ENCODE measurements at places on chromosomes 5 and 9.

- no peak for DNase-seq
Observed at GRCh38 chr5:38607930-38608564, 51.6 kb upstream of the LIFR start.

- no peak for DNase-seq
Observed at GRCh38 chr5:39605145-39605544, 180.4 kb upstream of the DAB2 start.

GRCh38 chr5:115948091-115948534, 14.2 kb upstream of the LVRN start:
- DNase-seq, result no peak

DNA sequence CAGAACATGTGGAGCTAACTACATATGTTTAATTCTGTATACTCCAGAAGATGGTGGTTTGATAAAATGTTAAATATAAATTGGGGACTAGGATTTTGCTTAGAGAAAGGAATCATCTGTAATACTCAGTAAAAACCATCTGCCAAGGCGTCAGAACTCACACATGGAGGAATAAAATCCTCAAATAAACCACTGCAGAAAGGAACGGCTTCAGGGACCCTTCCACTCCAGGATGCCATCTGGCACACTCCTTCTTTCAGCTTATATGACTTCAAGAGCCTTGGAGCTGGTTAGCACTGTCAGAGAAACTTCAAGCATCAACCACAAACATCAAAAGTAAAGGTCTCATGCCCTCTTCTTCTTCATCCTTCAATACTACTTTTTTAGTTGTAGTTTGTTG, 360.6 kb downstream of the PLK2 start:
- DNase-seq, result no peak

GRCh38 chr9:4375424-4376200, 75.7 kb upstream of the GLIS3 start:
- no peak for DNase-seq

DNA sequence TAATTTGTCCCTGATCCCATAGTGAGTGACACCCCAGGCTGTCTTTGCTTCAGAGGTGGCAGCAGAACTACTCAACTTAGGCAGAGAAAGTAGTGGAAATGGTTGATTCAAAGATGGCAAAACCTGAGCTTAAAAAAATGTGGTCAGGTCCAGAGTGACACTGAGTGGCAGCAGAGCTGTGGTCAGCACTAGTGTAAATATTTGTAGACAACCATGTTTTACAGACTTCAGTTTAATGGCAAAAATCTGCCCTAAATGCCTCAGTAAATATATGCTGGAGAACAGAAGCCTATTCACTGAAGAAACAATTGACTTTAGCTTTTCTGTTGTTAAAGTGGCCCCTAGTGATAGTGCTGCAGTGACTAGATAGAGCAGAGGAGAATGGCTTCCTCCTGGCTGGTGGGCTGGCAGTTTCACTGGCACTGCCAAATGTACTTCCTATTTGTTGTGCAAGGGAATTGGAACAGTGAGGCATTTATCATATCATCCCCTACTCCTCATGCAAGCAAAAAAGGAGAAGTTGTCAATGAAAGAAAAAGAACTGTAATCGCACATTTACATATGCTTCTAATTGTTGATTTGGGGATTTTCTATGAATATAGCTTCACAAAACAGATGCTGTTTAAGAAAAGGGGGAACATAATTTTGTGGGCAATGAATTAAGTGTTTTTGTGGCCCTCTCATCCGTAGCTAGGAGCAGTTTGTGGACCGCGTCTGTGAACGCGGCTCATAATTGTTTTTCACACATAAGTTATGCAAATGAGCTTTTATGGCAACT, 12.0 kb downstream of the PBX3 start:
- no peak for DNase-seq

- no peak for DNase-seq
Observed at GRCh38 chr5:73694089-73694488, 68.1 kb downstream of the ARHGEF28 start.

DNA sequence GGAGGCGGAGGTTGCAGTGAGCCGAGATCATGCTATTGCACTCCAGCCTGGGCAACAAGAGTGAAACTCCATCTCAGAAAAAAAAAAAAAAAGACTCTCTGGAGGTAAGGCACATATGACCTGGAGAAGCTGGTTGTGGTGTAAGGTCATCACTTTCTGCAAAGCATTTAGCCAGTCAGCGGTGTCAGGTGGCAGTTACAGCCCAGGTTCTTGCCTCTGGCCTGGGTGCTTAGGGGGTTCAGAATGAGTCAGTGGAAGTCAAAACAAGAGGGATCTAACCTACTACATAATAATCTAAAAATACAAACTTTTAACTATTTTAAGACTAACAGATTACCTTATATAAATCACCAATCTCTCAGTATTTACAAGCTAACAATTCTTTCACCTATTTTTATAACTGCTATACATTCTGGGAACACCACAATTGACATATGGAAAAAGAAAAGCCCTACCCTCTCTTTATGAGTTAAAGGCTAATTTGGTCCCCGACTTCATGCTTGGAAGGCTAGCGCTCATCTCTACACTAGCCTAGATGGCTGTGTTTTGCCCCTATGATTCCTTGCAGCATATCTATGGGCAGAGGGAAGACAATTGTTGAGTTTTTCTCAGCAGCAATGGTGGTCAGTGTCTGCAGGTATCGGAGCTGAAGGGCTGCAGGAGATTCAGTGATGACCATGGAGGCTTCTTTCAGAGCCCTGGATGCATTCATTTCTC, 29.2 kb downstream of the STOM start:
- no peak for DNase-seq

DNA sequence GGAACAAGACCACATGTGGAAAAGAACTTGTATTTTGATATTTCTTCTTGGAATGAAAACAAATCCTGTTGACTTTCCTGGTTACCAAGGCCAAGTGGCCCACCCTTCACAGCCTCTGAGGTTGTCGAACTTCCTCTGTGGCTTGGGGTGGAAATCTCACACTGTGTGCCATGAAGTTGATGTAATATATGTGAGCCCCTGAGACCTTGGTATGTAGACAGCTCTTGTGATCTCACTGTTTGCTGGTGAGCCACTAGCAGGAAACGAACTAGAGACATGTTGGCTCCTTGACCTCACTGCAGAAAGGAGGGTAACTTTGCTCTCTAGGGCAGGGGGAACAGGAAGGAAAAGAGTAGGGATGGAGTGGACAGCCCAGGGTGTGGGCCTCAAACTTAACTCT, 159.4 kb downstream of the ARHGAP26 start:
- DNase-seq, result no peak

Data from stimulated activated CD4-positive, alpha-beta T cell treated with anti-CD3 and anti-CD28 coated beads, Interleukin-15, amount 100 ng/mL, for 1 hour (primary cell).